NCI-H524 treated with DMSO at 0.1 percent for 48 hours (cell line): ENCODE measurements at places on chromosomes 11 and 22.

GRCh38 chr11:79129702-79130101 lies 311.1 kb downstream of the TENM4 start:
- no peak for DNase-seq

- no peak for DNase-seq
These were observed 11.5 kb upstream of the AIFM3 start for GRCh38 chr22:20955548-20955947.

- DNase-seq = no peak
These were observed 9.5 kb upstream of the MICAL2 start for GRCh38 chr11:12100841-12101242.

DNA sequence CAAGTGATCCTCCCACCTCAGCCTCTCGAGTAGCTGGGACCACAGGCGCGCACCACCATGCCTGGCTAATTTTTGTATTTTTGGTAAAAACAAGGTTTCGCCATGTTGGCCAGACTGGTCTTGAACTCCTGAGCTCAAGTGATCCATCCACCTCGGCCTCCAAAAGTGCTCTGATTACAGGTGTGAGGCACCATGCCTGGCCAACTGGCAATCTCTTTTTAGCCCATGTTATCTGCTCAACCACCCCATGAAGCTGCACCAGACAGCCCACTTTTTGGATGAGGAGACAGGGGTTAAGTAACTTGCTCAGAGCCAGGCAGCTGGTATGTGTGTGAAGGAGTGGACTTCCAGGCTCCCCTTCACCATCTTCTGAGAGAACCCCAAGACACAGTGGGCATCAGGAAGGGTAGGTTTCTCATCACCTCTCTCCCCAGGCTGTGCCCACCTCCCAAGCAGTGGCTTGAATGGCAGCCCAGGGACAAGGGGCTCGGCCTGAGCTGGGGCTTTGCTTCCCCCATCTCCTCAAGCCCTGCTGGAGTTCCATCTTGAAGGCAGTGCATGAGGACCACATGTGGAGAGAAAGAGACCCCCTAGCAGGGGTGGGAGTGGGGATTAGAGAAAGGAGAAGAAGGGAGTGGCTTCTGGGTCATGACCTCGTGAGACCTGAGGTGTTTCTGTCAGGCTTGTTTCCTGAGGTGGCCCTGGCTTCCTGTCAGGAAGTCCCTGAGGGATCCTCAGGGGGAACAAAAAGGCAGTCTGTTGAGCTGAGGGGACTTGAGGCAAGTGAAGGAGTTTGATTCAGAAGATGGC lies 87.5 kb upstream of the PARVA start:
- no peak for DNase-seq

DNA sequence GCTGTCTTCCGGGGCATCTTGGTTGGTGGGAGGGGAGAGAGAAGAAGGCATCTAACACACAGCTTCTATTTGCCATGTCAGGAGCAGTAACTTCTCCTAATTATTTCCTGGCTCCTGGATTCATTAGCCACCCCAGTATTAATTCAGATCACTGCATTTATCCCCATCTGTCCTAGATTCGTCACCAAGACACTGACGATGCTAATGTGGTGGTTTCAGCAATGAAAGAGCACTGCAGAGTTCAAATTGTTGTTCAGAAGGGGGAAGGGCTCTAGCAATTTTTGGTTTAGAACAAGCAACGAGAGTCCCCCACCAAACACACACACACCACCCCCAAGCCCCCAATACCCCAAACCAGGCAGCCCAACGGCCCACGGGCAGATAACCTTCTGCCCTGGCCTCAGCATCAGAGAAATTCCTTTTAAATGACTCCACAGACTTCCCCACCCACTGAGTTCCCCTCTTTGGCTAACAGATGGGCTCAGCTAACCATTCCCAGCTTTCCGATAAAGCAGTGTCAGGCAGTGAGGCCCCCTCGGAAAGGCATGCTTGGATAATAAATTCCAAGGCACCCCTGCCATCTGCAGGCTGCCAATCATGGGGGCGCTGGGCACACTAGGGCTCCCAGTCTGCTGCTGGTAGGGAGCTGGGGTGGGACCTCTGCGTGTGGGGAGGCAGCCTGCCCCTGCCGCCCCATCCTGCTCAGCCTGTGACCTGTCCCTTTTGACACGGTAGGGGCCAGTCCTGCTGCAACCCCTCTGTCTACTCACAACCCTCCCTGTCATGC lies 453.5 kb downstream of the MIAT start:
- peak; percentile 16 for DNase-seq

DNA sequence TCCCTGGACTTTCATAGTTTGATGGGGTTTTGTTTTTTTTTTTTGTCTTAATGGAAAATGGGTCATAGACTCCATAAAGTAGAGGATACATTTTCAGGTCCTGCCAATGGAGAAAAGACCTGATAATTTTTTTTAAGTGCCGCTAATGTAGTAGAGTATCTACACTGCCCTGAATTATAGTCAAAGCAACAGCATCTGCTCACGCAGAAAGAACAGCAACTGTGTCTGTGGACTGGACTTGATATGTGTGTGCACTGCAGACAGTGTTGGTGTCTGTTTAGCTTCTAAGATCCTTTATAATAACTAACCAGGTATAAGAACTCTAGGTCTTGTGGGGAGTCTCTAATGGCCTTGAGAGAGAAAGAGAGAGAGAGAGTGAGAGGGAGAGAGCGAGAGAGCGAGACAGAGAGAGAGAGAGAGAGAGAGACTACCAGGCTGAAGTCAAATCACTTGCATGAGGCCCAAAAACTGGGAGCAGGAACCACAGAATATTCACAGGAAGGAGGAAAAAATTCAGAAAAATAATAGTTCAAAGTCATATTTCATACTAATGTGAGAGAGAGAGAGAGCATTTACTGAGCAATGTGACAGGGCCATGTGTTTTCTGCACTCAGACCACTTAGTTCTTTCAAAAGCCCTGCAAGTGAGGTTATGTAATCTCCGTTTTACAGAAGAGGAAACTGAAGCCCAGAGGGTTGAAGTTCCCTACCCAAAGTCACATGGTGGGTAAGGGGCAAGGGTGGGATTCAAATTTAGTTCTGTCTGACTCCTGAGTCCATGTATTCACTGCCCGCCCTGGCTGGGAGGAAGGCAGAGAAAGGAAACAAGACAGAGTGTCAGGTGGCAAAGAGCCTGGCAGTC lies 8.6 kb upstream of the MIAT start:
- DNase-seq = no peak

GRCh38 chr22:46911346-46911745 lies 148.9 kb downstream of the TBC1D22A start:
- no peak for DNase-seq

- DNase-seq = no peak
These were observed 20.9 kb downstream of the KREMEN1 start for GRCh38 chr22:29093501-29094300.

- no peak for DNase-seq
These were observed 14.5 kb downstream of the XNDC1N start for GRCh38 chr11:71913756-71914526.

GRCh38 chr11:134359646-134360045 lies 27.9 kb downstream of the GLB1L2 start:
- DNase-seq = no peak

- DNase-seq = no peak
These were observed 187.3 kb upstream of the B3GAT1 start for GRCh38 chr11:134599299-134599771.

GRCh38 chr11:19984048-19984742 lies 176.1 kb downstream of the DBX1 start:
- DNase-seq = no peak

DNA sequence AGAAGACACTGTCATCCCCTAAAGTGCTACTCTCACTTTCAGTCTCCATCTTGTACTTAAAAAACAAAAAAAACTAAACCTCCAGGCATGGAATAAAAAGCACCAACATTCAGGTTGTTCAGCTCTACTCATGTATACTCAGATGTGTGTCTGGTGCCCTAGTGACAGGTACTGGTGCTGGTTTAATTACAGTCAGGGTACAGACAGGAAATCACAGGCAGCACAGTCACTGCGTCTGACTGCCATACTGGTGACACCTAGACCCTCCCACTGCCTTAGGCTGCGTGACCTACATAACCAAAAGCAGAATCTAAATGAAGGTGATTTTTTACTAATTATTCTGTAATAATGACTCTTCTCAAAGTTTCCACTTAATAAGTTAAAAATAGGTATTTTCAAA lies at the start of gene ARHGAP32:
Gene ARHGAP32, minus strand, starts transcription at position 176 of the 400 bp plus-strand sequence. Its CDS starts 127 bp downstream, at position 49.
- DNase-seq = no peak

GRCh38 chr11:43736502-43737200 lies 56.1 kb downstream of the HSD17B12 start:
- no peak for DNase-seq

DNA sequence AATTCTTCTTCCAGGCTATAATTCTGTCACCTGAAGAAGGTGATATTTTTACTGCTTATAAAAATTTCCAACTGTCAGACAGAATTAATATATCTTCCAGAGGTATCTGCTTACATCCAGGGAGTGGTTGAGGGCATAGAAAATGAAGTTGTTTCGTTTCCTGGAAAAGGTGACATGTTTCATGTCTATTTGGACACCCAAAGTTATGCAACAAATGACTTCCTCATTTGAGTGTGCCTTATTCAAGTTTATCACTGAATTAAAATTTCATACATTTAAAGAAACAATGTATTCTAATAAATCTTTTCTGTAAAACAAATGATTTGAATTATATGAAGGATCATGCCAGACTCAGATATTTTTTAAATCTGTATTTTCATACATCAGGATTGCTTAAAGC lies 8.5 kb upstream of the GRAMD1B start:
- no peak for DNase-seq
